KBM-7 (cell line): ENCODE measurements at places on chromosomes 11 and 22.

DNA sequence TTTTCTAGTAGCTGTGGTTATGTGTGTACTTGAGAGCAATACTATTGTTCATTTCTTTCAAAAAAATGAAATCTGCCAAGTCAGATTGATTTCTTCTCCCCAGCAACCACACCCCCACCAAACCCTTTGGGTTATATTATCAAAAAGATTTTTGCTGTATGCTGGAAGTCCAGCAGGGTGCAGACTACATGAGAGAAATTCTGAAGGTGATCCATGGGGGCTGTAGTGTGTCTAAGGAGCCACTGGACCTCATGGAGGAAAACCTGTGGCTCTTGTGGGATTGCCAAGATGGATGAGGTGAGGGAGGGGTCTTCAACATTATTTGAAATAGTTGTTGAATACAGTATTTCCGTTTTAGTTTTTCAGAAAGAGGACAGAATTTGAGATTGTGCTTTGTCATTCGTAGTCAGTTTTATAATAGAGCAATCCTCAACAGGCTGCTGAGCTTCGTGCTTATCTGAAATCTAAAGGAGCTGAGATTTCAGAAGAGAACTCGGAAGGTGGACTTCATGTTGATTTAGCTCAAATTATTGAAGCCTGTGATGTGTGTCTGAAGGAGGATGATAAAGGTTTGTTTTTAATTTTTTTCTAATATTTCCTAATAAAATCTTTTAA is 3.1 kb downstream of the EIF3M start:
- peak; percentile 45 for DNase-seq

- peak; percentile 8 for DNase-seq
Measured at GRCh38 chr11:114195981-114196731, 100.0 kb upstream of the NNMT start.

- no peak for DNase-seq
Measured at GRCh38 chr11:57324154-57324885, 432 bp downstream of the TNKS1BP1 start.

- DNase-seq: no peak
Measured at GRCh38 chr11:6646576-6646917, 9.1 kb downstream of the DCHS1 start.

DNA sequence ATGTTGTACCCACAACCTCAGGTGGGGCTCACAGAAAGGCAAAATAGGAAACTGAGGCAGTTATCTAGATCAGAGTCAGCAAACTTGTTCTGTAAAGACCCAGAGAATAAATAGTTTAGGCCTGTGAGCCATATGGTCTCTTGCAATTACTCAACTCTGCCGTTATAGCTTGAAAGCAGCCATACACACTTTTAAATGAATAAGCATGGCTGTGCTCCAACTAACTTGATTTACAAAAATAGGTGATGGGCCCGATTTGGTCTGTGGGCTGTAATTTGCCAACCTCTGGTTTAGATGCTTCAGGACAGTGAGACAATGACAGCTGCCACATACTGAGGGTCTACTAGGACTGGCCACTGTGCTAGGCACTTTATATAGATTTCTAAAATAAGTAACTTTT is 198.8 kb upstream of the NARS2 start:
- DNase-seq: no peak

- no peak for DNase-seq
Measured at GRCh38 chr22:21000207-21000986, 1.5 kb downstream of the THAP7 start.

DNA sequence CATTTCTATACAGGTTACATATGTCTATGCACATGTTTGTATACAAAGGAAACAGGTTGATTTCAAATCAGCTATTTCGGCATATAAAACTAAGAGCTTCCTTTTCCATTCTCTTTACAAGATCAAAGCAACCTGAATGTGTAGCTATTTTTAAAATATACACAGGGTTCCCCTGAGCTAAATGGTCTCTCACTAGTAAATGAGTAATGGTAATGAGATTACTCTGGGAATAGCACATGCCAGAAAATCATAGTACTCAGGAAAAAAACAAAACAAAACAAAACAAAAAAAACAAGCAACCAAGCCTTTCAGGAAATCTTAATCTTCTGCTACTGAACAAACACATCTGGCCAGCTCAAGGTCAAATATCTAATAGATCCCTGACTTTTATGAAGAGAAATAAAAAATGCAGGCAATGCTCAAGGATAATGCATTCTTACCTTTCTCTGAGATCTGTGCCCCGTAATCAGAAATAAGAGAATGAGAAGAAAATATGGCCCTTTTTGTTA is 156.6 kb upstream of the POU2AF2 start:
- DNase-seq: no peak
